ENCODE measurements at places on chromosomes 5 and 9.
A peak's percentile ranks its signal among the peaks of the same experiment; 100 is the strongest.

GRCh38 chr5:32388432-32389129 lies 56.0 kb downstream of the ZFR start:
- no peak for DNase-seq

DNA sequence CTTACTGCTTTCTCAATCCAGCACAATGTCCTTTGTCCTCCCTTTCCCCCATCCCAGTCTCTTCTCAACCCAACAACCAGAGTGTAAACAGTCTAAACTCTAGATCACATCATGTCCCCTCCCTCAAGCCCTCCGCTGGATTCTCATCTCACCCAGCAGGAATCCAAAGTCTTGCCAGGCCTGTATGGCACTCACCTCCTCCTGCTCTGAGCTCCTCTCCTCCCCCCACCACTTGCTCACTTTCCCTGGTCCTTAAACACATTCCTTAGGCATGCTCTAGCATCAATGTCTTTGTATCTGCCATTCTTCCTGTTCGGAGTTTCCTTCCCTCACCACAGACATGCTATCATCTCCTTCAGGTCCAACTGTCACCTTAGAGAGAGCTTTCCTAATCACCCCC lies 78.8 kb downstream of the NIPSNAP3B start:
- DNase-seq = no peak

GRCh38 chr5:176438959-176439757 lies 9.0 kb upstream of the FAF2 start:
- no peak for DNase-seq

DNA sequence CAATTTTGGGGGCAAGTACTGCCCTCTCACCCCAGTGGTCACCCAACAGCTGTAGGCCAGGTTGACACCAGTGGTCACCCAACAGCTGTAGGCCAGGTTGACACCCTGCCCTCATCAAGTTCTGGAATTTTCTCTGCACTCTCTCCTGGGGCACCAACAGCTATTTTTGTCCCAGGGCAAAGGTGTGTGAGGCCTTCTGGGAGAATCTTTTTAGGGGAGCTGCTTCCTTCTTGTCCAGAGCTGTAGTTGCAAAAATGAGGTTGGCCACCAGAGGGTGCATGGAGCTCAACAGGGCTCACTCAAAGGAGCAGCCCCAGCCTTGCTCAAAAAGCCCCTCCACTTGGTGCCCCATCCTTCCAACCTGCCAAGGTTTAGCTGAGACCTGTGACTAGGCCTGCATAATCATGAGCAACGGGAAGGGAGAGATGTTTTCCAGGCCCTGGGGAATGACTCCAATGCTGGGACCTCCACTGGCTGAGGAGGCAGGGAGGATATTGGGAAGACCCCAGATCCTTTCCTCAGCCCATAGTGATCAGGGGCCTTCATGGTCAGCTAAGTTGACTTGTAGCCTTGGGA lies 10.6 kb upstream of the P4HA2 start:
- DNase-seq = peak; percentile 45

GRCh38 chr5:169876386-169876785 lies 103.9 kb downstream of the INSYN2B start:
- no peak for DNase-seq

GRCh38 chr9:15873573-15874177 lies 320.8 kb downstream of the CCDC171 start:
- DNase-seq = peak; percentile 53

- DNase-seq = no peak
Observed at GRCh38 chr5:132280371-132281240, 13.6 kb upstream of the SLC22A4 start.

GRCh38 chr5:172077664-172078425 lies 71.4 kb upstream of the FBXW11 start:
- DNase-seq = no peak

GRCh38 chr5:109407913-109408312 lies 1.9 kb downstream of the PJA2 start:
- DNase-seq = no peak

GRCh38 chr9:89678396-89679015 lies 73.7 kb downstream of the GADD45G start:
- no peak for DNase-seq

DNA sequence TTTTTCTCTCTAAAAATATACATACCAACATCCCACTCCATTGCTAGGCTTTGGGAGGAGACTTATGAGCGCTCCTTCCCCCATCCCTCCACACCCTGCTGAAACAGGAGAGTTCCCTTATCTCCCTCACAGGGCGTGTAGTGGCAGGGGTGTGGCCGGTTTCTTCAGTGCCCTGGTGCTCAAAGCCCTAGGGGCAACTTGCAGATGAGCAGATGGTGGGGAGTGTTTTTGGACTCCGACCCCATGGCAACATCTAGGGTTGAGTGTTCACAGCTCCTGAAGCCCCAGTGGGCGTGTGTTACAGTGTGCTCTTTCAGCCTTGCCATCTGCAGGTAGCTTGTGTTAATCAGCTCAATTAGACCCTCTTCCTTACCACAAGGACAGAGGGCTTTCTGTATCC lies 409.5 kb downstream of the MAT2B start:
- DNase-seq = no peak

GRCh38 chr9:31302620-31303418 lies 1081.6 kb upstream of the ACO1 start:
- no peak for DNase-seq

- DNase-seq = no peak
Observed at GRCh38 chr5:157222506-157223230, 42.0 kb downstream of the ITK start.
